ENCODE measurements at places on chromosomes 6 and 20.

GRCh38 chr6:89410231-89410761 is 1.8 kb downstream of the RRAGD start:
- DNase-seq, result no peak

DNA sequence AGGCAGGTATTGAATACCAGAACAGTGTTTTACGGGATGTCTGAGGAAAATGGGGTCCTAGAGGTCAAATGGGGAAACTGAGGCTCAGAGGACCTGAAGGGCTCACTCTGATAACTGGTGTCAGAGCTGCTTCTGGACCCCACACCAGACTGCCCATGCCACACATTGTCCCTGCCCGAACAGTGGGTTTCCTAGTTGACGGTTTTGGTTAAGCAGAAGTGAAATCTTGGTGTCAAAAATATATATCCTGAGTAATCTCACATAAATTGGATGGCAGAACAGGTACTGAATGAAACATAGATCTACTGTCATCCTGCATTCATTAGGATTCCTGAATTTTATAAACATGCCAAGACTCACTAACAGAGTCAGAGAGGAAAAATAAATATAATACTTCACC is 16.3 kb downstream of the NOX3 start:
- no peak for DNase-seq

- DNase-seq, result no peak
Measured at GRCh38 chr6:134004714-134005113, 47.7 kb downstream of the SLC2A12 start.

DNA sequence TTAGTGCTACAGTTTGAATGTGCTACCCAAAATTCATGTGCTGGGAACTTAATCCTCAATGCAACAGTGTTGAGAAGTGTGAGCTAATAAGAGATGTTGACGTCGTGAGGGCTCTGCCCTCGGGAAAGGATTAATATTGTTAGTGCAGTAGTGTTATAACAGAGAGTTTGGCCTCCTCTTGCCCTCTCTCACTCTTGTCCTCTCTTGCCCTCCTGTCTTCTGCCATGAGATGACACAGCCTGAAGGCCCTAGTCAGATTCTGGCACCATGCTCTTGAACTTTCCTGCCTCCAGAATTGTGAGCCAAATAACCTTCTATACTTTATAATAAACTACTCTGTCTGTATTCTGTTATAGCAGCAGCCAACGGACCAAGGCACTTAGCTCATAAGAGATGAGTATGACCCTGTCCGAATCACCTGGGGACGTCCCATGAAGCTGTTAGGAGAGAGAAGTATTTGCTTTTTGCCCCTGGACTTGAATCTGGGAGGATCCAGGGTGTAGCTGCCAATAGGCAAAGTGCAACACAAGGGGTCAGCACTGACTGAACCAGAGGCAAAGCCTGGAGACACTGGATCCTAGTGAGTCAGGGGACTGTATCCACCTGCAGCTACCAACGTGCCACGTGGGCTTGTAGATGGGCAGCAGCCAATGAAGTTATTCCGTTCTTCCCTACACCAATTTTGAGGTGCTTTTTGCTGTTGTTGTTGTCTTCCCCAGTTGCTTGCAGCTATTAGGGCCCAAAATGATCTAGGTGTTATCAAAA is 233.7 kb downstream of the THBS2 start:
- DNase-seq, result no peak

DNA sequence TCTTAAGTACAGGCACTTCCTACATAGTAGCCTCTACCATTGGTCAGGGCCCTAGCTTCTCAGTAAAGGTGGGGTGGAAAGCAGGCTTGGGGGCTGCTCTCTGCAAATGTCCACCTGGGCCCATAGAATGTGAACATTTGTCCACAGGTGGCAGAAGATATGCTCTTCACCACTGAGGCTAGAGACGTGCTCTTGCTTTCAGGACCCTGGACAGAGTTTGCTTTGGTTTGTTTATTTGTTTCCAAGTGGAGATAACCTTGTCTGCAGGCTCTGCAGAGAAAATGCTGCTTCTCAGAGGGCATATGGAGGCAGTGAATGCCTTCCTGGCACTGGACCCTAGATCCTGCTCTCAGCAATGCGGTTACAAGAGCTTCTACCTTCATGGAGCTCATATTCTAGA is 129.0 kb downstream of the F13A1 start:
- no peak for DNase-seq

DNA sequence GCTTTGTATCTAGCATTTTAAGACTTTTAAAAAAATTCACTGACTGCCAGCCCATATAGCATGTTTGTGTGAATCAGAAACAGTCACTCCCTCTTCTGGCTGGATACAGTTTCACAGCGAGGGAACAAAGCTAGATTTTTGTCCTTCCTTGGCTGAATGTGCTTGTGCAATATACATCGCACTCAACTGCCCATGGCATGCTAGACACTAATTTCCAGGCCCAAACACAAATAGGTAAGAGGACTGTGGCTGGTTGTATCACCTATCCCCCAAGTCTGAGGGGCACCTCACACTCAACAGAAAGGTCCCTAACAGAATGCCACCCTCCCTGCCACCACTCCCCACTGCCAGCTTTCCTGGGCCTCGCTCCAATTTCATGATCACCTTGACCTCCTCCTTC is 16.2 kb upstream of the BLCAP start:
- no peak for DNase-seq

Measured in D341Med (cell line).